Mucosa of gallbladder (tissue), 1 donor: ENCODE measurements at places on chromosomes 1 and 21.

DNA sequence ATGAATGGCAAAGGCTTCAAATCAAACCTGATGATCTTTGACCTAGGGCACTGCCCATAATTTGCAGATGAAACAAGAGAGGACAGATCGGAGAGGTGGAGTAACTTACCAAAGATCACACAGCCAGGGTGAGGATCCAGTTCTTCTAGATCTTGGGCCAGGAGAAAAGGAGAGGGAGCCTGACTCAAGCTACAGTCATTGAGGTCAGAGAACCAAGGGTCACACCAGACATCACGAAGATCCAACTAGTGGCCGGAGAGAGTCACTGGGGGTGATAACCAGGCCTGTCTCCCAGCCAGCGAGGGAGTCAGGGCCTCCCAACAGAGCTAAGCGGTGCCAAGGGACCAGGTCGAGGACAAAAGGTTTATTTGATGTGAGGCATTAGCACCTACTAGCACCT, 115.0 kb downstream of the RIPK4 start:
- DNase-seq, result no peak

DNA sequence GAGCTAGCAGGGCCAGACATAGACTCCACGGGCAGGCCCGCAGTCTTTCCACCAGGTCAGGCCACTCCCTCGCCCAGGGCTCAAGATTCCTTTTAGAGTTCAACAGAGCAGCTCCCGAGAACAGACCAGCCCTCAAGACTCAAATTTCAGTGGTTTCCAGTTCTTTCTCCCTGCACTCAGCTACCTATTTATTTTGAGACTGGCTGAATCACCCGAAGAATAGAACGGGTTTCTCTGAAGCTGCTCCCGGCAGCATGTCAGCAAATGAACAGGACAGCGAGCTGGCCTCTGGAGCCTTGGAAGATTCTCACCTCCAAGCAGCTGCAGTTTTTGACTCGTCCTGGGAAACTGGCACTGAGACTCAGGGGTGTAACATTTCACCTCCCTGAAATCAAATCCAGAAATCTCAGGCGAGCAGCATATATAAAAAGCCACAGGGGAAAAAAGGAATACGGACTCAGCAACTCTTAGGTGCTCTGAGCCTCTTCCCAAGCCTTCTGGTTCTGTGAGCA, 177.9 kb downstream of the CLIC6 start:
- no peak for DNase-seq

DNA sequence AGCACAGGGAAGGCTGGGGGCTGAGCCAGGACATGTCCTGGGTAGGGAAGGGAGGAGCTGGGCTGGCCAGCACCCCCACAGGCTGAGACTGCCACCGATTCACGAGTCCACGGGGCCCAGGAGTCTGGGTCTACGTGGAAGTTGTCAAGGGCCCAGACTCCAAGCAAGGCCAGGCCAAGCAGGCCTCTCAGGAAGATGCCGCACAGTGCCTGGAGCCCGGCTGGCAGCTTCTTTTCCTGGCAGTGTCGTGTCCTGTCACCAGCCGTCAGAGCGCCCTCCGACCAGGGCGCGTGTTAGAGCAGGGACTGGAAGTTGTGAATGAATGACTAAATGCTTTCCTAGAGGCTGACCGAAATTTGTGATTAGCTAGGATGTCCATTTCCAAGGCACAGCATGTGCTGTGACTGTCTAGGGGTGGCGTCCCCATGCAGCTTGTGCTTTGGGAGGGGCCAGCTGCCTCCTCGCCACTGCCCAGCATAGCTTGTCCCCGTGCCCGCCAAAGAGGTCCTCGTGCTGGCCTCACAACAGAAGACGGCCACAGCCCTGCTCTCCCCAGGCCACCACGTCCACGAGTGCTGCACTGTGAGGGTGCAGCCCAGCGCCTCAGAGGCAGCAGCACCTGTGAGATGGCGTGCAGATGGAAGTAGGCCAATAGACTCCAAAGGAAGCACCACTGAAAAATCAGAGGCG, 147.4 kb upstream of the COL6A1 start:
- no peak for DNase-seq

DNA sequence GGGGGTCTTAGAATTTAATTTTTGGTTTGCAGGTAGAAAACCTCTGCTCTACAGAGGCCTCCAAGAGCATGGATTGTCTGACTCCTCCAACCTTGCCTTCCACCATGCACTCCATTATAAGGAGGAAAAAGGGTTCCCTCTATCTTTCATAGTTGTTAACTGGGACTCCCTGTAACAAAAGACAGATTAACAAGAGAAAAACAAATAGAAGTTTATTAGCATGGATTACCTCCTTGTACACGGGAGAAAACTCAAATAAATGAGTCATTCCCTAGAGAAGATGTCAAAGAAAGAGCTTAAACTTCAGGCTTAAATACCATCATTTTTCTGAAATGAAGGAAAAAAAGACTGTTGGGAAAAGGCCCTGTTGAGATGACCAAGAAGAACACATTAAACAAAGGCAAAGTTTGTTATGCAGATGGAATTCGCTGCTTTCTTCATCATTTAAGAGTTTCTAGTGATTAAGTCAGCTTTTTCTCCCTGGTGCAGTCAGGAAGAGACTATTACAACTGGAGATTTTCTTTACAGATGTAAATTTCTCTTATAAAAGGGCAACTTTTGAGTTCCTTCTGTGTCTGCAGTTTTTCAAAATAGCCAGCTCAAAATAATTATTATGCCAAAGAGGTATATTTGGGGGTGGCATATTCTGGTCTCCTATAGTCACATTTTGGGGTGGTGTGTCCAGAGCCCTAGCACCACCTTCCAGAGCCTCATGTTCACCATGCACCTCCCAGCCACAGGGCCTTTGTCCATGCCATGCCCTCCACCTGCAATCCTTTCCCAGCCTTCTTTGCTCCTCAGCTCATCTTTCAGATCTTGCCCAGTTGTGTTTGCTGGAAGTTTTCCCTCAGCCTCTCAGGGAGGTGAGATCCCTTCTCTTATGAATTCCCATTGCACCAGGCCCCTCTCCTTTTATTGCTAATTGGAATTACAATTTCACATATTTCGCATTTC, 63.1 kb upstream of the KLHDC7A start:
- no peak for DNase-seq

DNA sequence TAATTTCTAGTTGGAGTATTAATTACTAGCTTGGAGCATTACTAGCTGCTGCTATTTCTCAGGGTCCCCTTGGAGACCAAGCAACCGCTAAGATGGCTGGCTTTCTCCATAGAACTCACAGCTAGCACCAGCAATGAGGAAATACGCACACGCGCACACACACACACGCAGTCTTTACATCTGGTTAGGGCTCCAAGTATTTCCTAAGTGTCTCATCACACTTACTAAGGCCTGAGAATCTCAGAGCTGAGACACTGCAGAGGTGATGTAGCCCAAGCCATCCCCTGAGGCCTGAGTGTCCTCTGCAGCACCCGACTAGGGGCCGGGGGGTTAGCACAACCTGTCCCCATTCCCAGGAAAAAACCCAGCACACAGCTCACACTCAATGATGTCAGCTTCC, 42.5 kb downstream of the ITPKB start:
- no peak for DNase-seq

- DNase-seq, result no peak
Measured at GRCh38 chr1:14413819-14414490, 184.5 kb upstream of the KAZN start.

DNA sequence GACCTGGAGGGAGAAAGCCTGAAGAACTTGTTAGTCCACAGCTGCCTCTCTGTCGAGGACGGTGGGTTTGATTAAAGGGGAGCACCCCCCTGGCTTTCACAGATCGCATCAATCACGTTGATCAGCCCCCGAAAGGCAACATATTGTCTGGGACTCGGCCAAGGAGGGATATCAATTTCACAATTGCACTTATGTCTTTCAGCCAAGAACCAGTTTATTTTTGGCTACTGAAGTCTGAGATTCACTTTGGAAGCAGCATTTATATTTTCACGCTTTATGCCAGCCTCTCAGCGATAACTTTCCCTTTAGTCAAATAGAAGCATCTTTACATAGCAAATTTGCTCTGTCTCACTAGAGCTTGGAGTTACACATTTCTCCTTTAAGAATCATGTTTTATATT, 253.2 kb upstream of the RRP15 start:
- DNase-seq, result no peak

DNA sequence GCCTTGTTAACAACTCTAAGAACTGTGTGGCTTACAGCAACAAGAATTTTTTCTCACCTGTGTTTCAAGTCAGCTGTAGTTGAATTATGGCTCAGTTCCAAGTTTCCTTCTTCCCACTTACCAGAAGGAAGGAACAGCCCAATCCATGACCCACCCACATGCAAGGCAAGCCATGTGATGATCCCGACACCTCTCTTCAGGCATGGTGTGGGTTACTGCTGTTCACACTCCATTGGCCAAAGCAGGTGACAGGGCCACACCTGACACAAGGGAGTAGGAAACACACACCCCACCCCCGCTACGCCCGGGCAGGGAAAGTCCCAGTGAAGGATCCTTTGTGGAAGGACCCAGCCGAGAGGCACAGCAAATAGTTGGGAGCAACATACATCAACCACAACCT, 36.3 kb downstream of the KCNJ15 start:
- DNase-seq, result peak; percentile 61

GRCh38 chr1:46043458-46044017, 88.9 kb downstream of the PIK3R3 start:
- DNase-seq, result no peak

DNA sequence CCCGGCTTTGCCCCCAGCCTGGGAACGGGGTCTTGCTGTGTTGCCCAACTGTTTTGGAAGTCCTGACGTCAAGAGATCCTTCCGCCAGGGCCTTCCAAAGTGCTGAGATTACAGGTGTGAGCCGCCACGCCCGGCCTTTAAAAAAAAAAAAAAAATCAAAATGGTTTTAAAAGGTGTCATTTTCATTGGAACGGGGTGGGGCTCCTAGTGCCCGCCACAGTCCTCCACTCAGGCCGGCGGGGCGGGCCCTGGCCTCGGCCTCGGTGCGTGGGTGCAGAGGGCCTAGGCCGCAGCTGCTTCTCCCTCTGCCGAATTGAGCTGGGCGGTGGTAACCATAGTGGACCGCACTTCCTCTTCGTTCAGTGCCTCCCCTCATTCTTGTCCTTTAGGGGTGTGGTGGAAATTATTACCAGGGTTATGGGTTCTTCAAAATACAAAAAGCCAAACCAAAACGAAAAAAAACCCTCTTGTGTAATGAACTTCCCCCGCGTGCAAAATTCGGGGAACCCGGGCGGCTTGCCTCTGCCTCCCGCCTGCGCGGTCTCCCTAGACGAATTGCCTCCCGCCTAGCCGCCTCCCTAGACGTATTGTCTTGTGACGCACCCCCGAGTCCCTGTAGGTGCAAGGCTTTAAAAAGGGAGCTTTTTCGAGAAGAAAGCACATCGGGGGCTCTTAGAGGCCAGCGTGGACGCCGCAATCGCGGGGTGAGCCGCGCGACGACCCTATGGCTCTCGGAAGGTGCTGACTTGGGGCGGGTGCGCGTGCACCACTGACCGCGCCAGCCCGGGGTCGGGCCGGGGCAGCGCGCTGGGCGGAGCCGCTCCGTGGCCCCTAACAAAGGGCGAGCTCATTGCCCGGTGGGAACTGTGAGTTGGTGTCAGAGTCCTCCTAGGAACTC, 10.5 kb upstream of the SPEN start:
- peak; percentile 37 for DNase-seq

DNA sequence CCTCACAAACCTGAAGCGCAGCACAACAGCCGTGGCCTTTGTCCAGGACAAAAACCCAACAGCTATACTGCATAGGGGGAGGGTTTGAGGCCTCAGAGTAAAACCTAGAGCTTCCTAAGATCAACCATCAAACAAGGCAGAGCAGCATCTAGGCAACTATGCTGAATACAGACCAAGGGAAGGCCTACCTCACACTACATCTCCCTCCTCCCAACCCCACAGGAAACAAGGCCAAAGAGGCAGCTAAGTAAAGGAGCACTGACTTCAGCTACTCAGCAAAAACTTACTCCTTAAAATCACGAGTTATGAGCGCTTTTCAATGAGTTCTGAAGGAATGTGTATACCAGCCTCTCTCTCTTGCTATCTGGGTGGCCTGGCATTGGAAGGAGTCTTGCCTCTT, 12.4 kb downstream of the XKR8 start:
- no peak for DNase-seq

DNA sequence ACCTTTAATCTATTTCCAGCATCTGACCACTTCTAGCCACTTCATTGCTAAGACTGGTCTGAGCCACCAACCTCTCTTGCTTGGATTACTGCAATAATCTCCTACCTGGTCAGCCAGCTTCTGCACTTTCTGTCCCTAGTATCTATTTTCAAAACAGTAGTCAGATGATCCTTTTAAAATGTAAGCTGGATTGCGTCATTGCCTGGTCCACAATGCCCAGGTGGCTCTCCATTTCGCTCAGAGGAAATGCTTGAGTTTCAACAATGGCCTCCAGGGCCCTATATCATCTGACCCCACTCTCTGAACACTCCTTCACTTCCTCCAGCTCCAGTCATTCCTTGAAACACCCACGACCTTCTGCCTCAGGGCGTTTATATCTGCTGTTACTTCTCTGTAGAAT, 2.3 kb downstream of the FYB2 start:
- no peak for DNase-seq

- DNase-seq, result no peak
Measured at GRCh38 chr1:218772575-218772974, 401.1 kb upstream of the LYPLAL1 start.

DNA sequence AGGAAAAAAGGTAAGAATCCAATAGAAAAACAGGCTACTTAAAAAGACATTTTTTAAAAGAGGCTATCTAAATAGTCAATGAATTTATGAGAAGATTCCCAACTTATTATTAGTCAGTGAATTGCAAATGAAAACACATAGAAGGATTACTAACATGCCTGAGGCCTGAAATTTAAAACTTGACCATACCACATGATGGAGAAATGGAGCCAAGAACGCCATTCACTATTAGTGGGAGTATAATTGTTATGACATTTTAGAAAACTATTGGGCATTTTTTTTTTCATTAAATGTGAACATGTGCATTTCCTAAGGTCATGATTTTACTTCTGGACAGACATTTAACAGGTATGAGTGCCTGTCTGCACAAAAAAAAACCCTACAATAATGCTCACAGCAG, 24.8 kb upstream of the OR2B11 start:
- DNase-seq, result no peak
